ENCODE measurements at places on chromosomes 16 and 17.

DNA sequence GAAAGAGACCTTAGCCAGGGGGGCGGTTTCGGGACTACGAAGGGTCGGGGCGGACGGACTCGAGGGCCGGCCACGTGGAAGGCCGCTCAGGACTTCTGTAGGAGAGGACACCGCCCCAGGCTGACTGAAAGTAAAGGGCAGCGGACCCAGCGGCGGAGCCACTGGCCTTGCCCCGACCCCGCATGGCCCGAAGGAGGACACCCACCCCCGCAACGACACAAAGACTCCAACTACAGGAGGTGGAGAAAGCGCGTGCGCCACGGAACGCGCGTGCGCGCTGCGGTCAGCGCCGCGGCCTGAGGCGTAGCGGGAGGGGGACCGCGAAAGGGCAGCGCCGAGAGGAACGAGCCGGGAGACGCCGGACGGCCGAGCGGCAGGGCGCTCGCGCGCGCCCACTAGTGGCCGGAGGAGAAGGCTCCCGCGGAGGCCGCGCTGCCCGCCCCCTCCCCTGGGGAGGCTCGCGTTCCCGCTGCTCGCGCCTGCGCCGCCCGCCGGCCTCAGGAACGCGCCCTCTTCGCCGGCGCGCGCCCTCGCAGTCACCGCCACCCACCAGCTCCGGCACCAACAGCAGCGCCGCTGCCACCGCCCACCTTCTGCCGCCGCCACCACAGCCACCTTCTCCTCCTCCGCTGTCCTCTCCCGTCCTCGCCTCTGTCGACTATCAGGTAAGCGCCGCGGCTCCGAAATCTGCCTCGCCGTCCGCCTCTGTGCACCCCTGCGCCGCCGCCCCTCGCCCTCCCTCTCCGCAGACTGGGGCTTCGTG lies at the start of gene MAPT:
MAPT (plus strand) TSS at position 533 of the 763 bp plus-strand sequence. CDS start 67,784 bp downstream, outside the sequence.
- DNase-seq, result peak; percentile 81

GRCh38 chr17:67532326-67532871 lies 155.3 kb downstream of the PITPNC1 start:
- DNase-seq, result no peak

DNA sequence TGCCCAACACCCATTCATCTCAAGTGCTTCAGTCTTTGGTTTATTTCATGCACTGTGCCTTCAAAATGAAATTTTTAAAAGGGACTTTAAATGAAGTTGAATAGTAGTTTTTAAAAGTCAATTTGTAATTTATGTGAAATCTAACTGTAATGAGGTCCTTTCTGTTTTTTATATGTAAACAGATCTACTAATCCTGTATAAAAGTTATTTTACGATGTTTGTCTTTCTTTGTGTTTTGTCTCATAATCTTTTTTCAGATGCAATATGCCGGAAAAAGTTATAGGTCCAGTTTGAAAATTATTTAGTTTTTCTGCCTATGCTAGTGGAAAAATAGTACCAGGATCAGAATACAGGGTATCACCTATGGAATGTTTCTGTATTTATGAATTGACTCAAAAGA lies 8.7 kb upstream of the GOSR1 start:
- DNase-seq, result no peak

DNA sequence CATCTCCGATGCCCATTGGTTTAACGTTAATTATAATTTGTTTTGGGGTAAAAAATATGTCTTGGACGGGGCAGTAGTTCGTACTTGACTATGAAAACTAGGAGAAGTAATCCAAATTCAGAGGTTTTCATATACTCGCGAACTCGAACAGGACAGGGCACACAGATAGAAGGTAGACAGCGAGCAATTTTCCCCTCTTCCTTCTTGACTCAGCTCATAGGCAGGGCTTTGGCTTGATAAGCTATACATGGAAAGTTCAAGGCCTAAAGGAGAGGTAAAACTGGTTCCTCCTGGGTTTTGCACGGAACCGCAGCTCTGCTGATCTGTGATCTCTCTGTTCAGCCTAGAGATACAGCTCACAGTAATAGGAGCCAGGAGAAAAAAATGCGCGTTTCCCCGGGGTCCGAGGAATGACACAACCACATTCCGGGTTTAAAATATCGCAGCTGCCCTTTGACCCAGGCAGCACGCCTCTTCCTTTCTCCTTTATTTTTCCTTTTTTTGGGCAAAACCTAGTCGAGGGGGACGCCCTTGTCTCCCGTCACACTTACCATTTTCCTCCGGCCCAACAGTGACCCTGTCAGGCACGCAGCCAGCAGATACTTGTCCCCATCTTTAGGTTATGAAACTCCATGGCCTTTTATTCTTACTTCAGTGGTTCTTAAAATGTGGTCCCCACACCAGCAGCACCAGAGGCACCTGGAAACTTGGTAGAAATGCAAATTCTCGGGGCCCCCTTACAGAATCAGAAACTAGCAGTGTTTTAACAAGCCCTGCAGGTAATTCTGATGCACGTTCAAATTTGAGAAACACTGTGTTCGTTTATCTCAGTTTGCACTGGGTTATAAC lies 1.7 kb upstream of the LASP1 start:
- DNase-seq, result no peak

GRCh38 chr17:42563143-42563509 lies 1.2 kb downstream of the COASY start:
- no peak for DNase-seq

GRCh38 chr16:78045865-78046581 lies 23.7 kb downstream of the CLEC3A start:
- DNase-seq, result peak; percentile 23

- DNase-seq, result no peak
These were observed 62.6 kb downstream of the PLCG2 start for GRCh38 chr16:81841722-81842121.

DNA sequence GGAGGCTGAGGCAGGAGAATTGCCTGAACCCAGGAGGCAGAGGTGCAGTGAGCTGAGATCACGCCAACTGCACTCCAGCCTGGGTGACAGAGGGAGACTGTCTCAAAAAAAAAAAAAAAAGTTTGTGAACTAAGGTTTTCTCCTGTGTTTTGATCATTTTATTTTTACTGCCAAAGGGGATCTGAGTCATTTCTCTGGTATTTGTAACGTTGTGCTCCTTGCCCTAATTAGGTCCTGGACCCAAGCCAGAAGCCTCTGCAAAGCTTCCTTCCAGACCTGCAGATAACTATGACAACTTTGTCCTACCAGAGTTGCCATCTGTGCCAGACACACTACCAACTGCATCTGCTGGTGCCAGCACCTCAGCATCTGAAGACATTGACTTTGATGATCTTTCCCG lies 32.1 kb downstream of the IST1 start:
- DNase-seq, result no peak

DNA sequence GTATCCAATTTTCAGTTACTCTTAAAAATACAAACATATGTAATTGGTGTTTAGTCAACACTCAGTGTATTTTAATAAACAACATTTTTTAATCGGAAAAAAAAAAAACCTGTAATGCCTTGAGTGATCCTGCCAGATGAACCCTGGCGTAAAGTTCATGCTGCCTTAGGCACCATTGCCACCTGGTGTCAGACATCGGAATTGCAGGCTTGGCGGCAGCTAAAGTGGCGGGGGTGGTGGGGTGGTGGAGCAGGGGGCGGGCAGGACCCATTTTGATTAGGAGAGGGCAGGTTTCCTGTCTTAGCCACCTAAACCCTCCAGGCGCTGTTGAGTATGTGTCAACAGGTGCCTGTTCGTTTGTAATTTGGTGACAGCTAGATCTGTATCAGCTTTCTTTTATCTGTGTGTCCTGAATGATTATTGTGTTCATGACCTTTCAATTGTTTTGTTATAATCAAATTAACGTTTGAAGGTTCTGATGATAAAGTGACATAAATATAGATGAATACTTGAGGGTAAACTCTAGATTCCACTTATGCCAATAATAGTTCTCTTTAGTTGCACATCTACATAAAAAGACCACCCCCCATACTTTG lies 588.7 kb downstream of the CDH13 start:
- DNase-seq, result peak; percentile 26

GRCh38 chr17:18921912-18922451 lies 30.0 kb upstream of the SLC5A10 start:
- no peak for DNase-seq

- DNase-seq, result no peak
These were observed 11.0 kb downstream of the KRT33A start for GRCh38 chr17:41339571-41340172.

- peak; percentile 33 for DNase-seq
These were observed 13.2 kb downstream of the IL4R start for GRCh38 chr16:27326738-27327585.

DNA sequence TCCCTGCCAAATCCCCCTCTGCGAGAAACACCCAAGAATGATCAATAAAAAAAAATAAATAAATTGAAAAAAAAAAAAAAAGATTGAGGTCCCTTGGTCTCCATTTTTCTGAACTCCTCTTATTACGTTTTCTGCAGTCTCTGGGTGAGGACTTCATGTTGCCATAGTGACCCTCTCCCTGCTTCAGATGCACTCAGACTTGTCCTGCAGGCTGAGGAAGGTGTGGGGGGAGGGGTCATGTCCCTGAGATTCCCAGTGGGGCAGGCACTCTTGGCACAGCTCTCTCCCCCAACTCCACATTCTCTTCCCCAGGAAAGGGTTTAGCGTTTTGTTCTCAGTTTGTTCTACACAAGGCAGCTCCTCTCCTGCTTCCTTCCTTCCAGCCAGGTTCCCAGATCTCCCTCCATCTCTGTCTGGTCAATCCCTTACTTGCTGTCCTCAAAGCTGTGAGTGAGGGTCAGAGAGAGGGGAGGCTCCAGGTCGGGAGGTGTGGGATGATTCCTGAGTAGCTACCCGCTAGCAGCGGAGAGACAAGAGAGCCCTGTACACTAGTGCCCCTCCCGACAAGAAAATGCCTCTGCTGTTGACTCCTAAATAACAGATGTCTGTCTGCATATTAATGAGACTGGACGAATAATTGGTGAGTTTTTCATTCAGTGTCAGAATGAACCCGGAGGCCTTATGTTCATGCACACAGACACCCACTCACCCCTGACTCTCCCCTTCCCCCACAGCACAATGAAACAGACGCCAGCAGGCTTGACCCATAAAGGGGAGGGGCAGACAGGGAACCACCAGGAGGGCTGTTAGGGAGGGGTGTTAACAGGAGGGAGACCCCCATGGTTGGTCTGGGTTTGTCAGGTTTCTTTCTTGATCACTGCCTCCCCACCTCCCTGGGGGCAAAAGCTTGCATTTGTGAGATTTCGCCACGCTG lies 9.2 kb downstream of the RND2 start:
- no peak for DNase-seq

GRCh38 chr17:56679115-56679776 lies 85.7 kb downstream of the NOG start:
- DNase-seq, result no peak

GRCh38 chr16:85239871-85240270 lies 127.6 kb upstream of the CIBAR2 start:
- no peak for DNase-seq

DNA sequence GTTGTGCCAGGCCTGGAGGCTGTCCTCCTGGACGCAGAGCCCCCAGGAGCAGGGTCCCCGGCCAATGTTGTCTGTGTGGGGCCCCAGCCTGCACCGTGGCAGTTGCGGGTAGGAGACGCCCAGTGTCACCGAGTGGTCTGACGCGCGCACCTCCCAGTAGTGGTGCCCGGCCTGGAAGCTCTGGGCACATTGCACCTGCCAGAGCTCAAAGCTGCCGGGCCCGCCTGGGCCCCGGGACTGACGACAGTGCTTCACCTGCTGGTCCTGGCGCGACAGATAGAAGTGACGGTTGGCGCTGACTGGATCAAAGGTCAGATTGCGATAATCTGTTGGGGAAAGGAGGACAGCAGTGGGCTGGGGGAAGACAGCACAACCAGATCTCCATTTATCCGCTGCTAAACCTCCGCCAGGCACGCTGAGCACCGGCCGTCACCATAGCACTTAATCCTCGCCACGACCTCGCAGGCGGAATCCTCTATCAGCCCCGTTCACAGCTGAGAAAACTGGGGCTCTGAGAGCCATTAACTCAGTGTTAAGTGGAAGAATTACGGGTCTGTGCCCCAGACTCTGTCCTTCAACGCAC lies 5.6 kb downstream of the TRIM65 start:
- no peak for DNase-seq

DNA sequence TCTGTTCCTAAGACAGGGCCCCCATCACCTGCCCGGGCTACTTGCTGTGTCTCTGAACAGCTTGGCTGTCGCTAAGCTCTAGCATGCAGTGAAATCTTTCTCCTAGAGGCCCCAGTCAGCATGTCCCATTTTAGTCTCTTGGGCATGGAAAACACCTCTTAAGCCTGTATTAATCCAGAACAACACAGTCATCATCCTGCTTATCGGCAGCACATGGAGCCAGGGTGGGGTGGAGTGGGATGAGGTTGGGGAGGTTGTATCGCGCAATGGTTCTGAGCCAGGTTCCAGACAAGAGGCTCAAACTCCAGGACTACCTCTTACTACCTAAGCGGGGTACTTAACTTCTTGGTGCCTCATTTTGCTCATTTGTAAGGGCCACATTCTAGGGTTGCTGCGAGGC lies 7.8 kb downstream of the ST6GALNAC2 start:
- no peak for DNase-seq

- no peak for DNase-seq
These were observed 94.9 kb downstream of the TOX3 start for GRCh38 chr16:52451971-52452421.

GRCh38 chr16:47477679-47478078 lies 16.5 kb downstream of the PHKB start:
- DNase-seq, result no peak

DNA sequence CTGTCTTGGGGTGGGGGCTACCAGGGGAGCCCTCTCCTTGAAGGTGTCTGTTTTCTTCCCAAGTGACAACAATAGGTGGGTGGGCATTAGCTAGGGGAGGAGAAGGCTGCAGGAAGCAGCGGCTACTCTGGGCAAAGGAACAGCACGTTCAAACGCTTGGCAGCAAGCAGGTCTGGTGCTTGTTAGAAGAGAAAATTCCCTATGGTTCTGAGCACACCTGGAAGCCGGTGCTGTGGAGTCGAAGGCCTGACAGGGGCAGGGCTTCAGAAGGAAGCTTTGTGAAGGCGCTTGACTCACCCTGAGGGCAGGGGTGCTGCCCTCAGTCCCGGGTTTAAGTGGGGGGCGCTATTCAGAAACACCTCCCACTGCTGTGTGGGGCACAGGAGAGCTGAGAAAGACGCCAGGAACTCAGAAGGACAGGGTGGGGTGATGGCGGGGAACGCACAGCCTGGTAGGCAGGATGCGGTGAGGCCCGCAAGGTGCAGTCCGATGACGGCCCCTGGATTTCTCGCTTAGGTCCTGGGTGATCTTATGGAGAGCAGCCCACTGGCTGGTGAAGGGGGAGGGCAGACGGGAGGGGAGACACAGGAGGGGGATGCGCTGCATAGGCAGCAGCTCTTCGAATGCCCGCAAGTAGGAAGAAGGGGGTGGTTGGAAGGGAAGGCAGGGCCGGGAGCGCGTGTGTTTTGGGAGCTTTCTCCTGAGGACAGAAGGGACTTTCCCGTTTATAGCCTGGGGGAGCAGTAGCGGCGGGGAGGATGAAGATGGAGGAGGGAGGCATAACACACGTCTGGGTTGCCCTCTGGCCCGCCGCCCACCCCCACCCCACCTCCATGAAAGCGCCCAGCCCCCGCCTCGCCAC lies 3.2 kb downstream of the GJD3 start:
- no peak for DNase-seq

DNA sequence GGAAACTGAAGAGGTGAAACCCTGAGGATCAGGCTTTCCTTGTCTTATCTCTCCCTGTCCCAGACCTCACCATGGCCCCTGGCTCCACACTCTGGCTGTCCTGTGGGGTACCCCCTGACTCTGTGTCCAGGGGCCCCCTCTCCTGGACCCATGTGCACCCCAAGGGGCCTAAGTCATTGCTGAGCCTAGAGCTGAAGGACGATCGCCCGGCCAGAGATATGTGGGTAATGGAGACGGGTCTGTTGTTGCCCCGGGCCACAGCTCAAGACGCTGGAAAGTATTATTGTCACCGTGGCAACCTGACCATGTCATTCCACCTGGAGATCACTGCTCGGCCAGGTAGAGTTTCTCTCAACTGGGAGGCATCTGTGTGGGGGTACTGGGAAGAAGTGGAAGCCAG lies 1.4 kb downstream of the CD19 start:
- no peak for DNase-seq

Data from activated naive CD4-positive, alpha-beta T cell treated with anti-CD3 and anti-CD28 coated beads, Interleukin-2, amount 50 U/mL, for 16 hours (primary cell).